ENCODE measurements at places on chromosomes 5 and 9. TPM values are rescaled to one million over a fixed set of nuclear protein-coding genes. Genes with fewer than 3 reads are reported as not detected.

Gene N4BP3
- 0.43 TPM for total RNA-seq

Gene PDE6A
- total RNA-seq, result not detected

Gene PRLR
- total RNA-seq, result 3.5 TPM

Gene LRRC26
- not detected for total RNA-seq

Gene HSD17B3
- total RNA-seq, result not detected

Gene ENTREP1
- total RNA-seq, result under 0.01 TPM

Gene TJP2
- 15.1 TPM for total RNA-seq

Gene SPINK13
- not detected for total RNA-seq

Gene ACTBL2
- 0.97 TPM for total RNA-seq

Gene CAPSL
- total RNA-seq, result 0.43 TPM

Gene RORB
- 5.6 TPM for total RNA-seq

Gene SERF1B
- total RNA-seq, result 10.4 TPM

Gene ARAP3
- total RNA-seq, result 7.7 TPM

Gene PITX1
- total RNA-seq, result 66.7 TPM

Measured in fibroblast of villous mesenchyme (primary cell).